Stimulated activated CD4-positive, alpha-beta T cell treated with anti-CD3 and anti-CD28 coated beads, TNF-alpha, amount 100 ng/mL, for 24 hours (primary cell): ENCODE measurements at places on chromosomes 2 and 18.

DNA sequence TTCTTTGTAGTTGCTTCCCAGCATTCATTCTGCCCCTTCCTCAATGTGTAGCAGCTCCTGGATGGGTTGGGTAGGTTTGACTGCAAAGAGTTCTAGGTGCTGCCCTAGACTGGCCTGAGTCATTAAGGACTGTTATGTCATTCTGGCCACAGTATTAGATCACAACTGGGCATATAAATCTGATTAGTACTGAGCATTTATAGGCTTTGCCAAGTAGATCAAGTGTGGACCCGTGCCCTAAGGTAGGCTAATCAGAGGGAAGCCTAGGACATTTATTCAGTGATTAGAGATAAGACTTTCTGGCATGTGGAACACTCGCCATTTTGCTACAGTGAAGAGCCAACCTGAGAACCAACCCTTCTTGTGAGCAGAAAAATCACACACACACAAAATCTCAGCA lies 2.7 kb downstream of the KATNAL2 start:
- no peak for DNase-seq

DNA sequence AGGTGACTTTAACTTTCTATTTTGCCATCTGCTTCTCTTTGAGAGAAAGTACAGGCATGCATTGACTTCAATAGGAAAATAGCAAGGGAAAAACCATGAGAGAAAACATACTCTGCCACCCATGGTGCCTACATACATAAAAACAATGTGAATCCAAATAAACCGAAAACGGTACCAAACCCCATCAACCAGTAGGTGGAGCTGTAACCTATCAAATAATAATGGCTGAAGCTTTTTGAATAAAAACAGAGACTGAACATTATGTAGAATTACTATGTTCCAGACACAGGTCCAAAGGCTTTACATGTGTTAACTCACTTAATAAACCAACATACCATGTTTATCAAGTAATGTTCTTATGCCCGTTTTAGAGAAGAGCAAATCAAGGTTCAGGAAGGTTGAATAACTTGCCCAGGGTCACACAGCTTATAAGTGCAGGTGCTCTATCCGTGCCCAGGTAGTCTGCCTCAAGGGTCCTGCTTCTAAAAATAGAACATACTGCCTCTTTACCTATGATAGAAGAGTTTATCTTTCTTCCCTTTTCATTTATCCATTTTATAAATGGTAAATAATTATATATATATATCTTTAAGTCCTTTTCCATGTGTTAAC lies 293.9 kb upstream of the SYT4 start:
- no peak for DNase-seq

GRCh38 chr18:58966005-58966677 lies 101.5 kb downstream of the ZNF532 start:
- DNase-seq, result no peak

DNA sequence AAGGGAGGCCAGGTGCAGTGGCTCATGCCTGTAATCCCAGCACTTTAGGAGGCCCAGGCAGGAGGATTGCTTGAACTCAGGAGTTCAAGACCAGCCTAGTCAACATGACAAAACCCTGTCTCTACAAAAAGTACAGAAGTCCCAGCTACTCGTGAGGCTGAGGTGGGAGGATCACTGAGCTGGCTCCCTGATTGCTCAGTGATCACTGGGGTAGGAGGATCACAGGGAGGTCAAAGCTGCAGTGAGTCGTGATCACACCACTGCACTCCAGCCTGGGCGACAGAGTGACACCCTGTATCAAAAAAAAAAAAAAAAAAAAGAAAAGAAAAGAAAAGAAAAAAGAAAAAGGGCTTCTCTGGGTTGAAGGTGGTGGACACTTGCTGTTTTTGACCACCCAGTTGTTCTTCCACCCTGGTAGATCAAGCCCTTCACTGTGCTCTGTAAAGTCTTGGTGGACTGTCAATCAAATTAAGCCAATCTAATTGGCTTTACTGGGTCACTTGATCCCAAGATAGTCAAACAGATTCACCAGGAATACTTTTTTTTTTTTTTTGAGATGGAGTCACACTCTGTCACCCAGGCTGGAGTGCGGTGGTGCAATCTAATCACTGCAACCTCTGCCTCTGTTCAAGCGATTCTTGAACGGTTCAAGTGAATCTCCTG lies 191.6 kb downstream of the AGPS start:
- no peak for DNase-seq

DNA sequence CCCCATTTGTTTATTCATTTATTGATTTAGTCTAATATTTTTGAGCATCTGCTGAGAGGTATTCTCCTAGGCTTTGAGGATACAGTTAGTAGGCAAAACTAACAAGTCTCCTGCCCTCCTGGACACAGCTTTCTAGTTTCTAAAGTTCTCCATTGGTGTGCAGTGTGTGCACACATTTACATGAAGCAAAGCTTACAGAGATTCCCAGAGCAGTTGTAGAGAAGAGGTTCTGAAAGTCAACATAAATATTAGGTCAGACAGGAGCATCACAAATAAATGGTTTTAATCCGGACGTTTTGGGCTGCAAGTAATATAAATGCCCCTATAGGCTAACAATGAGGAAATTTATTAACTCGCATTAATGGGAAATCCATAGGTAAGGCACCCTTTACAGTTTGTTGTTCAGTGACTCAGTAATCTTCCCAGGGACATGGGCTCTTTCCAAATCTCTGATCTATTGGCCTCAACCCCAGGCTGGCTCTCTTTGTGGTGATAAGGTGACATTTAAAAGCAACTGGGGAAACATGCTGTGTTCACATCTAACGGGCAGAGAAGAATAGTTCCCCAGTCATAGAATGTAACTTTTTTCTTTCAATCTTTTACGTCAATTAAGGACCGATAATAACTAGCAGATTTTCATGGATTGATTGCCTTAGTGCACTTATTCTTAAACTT lies 407.2 kb downstream of the PTPRM start:
- DNase-seq, result no peak

DNA sequence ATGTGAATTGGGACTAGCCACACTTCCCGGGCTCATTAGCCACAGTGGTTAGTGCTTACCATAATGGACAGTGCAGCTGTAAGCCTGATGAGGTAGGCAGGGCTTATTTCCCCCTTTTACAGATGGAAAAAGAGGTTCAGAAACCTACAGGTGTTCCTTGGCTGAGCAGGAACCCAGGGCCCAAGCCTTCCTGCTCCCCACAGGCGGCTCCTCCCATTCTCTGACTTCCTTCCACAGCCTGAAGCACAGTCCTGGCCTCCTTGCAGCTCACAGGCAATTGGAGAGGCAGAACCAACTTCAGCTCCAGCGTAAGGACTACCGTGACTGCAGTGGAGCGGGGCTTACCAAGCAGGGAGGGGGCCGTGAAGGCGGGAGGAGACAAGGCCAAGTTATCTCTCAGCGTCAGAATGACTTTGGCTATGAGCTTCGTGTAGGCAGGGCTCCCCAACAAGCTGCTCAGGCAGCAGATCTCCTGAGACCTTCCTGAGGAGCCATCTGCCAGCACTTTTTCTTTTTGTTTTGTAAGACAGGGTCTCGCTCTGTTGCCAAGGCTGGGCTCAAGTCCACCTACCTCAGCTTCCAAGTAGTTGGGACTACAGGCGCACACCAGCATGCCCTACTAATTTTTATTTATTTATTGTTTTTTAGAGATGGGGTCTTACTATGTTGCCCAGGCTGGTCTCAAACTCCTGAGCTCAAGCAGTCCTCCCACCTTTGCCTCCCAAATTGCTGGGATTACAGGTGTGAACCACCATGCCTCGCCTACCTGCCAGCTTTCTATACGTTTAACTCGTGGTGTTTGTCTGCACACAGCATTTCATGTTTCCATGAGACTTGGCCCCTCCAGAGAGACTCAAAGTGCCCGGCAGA lies 34.2 kb upstream of the NT5DC4 start:
- no peak for DNase-seq

DNA sequence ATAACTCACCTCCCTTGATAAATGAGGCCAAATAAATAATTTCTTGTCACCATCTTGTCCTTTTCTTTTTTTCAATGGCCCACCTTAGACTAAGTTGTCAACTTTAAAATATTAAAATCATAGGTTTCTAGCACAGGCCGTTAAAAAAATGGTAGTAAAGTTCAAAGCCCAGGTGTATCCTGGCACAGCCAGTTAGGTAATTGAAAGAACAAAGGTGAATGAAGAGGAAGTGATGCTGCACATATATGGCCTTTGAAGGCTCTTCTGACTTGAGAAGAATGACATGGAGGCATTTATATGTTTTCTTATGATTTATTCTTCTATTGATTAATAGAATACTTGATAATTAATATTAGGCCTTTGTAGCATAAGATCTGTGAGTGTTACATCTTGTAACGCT lies 208.7 kb downstream of the PTPRM start:
- DNase-seq, result no peak

DNA sequence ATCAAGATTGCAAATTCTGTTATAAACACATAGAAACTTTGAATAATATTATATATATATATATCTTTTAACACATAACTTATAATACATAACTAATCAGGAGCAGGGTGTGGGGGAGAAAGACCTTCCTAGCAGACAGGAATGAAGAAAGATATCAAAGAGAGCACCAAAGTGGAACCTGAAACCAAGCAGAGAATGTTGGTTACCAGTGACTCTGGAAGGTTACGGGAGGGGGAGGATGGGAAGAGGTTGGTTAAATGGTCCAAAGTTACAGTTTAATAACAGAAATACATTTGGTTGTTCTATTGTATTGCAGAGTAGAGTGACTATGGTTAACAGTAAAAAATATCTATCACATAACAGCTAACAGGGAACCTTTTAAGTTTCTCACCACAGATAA lies 366.7 kb downstream of the LRRTM4 start:
- DNase-seq, result no peak

DNA sequence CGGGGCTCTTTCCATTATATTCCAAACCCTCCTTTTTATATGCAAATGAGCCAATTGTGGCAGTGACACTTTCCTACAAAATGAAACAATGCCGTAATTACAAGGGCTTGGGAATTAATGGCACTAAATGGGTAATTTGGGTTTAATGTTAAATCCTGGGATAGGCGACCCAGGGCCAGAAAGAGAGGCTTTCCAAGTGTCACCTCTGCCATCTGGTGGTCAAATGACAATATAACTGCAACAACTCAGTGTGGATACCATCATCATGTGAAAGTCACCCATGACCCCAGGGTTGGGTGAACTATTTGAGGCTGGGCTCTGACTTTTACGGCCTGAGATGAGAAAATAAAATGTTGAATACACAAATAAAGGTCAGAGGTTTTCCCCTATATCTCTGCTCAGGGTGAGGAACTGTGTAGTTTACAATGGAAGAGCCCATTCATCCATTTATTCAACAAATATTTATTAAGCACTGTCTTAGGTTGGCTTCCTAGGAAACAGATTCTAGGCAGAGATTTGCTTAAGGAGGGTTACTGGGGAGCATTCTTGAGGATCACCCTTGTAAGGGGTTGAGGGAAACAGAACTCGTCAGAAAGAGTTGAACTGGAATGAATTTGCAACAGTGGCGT lies 13.6 kb upstream of the THADA start:
- no peak for DNase-seq

GRCh38 chr2:129780316-129781270 lies 198.9 kb upstream of the RAB6C start:
- DNase-seq, result no peak

GRCh38 chr18:11495441-11495840 lies 114.0 kb upstream of the SLC35G4 start:
- no peak for DNase-seq

- no peak for DNase-seq
Observed at GRCh38 chr2:80351231-80351630, 46.7 kb upstream of the LRRTM1 start.

DNA sequence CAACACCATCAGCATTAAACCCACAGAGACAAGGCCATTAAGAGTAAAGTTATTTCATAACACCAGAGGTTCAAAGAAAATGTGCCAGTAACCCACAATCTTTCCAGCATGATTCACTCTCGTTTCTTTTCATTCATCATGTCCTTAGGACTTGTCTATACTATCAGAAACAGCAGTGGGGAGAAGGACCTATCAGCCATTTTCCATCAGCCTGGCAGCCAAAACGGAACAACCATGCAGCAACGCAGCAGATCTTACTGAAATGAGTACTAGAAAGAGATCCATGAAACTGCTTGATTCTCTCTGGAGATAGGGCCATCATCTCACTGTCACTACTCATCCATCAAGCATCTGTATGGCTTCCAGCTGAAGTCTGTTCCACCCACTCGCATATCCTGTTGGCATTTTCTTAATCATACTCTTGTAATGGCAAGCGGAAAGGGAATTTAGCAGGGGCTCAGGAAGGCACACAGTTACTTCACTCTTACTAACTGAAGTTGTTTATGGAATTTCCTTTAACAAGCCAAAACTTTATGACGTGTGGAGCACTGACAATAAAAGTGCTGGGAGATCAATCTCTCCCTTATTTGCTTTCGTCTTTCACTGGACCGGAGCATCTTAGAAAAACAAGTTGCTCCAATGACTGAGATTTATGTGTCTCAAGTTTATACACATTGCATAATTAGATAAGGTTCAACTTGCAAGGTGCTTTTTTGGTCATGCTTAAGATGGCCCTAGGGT lies 69.7 kb downstream of the EPHA4 start:
- DNase-seq, result peak; percentile 25

GRCh38 chr2:190666895-190667294 lies 18.0 kb downstream of the NAB1 start:
- no peak for DNase-seq

DNA sequence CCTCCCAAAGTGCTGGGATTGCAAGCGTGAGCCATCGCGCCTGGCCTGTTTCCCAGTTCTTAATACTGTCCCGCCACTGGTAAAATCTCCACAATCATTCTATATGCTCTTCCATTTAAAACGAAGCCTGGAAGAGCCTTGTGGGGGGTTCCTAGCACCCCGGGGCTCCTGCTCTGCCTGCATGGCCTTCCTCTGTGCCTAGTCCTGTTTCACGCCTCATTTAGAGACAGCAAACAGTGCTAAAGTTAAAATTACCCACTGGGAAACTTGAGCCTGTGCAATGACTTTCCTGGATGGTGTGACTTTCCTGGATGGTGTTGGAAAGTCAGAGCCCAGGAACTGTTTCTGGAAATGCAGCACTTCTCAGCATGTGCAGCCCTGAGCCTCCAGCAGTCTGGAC lies 55.0 kb downstream of the INPP5D start:
- no peak for DNase-seq

DNA sequence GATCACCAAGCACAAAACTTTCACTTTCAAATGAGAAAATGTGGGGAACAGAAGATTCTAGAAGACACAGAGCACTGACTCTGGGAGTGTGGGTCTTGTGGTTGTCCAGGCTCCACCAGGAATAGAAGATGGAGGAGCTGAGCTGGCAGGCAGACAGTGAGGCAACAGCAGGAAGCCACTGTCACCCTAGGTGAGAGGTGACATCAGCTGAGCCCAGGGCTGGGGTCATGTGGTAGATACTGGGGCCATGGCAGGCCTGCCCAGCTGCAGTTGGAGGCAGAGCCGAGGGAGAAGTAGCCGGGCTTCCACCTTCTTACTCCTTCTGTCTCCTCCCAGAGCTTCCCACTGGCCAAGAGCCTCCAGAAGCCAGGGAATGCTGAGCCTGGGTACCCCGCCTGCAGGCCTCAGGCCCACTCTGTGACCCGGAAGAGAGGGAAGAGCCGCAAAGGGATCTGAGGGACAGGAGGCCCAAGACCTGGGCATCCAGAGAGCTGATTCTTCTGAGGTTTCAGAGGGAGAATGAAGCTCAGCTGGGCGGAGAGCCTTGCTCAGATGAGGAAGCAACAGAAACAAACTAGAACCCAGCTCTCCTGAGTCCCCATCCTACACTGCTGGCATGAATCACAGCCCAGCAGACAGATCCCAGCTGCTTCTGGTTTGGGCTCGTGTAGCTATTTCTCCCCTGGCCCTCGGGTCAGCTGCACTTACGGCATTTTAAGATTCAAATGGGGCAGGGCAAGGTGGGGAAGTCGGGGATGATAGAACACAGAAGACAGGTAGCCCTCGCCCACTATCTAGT lies 39.8 kb upstream of the ASAP2 start:
- DNase-seq, result no peak

GRCh38 chr2:39881494-39881893 lies 102.4 kb upstream of the THUMPD2 start:
- no peak for DNase-seq
